ENCODE measurements at places on chromosomes 1 and 21.

DNA sequence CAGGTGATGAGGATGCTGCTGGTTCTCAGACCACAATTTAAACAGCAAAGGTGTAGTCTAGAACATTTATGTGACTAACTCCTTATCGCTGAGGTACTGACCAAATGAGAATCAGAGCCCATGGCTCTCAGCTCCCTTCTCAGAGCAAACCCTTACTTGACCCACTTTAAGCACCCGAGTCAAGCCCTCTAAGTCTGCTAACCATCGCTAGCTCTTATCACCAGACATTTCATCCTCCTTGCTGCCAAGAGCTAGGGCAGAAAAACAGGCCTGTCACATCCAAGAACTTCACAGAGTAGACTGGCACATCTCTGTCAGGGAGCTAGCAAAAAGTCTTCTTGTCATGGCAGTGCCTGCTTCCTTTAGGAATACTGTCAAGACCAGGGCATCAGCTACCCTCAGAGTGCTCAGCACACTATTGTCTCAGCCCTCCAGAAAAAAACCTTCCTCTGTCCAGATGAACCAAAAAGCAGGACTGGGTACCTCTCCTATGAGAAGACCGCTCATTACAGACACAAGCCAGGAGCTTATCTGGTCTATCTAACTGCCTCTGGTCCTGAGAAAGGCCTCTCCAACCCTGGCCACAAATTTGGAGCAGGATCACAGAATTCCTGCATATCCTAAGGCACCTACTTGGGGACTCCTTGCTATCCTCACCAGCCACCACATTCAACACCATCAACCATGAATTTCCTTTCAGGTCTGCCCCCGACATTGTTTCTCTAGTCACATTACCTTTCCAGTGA is 26.2 kb downstream of the ERI3 start:
- no peak for DNase-seq

GRCh38 chr1:9825093-9826074 is 1.6 kb upstream of the CLSTN1 start:
- DNase-seq = no peak

DNA sequence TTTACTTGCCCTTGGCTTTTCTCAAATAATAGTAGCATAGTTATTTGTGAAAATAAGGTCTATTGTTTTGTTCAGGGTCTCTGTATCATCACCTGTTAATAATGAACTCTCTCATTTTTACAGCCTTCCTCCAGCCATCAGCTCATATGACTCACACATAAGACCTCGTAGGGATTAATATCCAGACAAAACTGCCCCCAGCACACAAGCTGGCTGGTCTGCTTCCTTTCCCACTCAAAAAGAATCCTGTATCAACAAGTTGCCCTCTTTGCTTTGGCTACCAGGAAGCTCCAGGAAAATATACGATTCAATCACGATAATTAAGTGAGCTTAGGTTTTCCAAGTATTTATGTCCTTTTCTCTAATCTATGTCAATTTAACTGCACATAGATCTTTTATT is 119.2 kb downstream of the DMRTB1 start:
- no peak for DNase-seq

- DNase-seq = no peak
These were observed 2.1 kb downstream of the SIPA1L2 start for GRCh38 chr1:232627645-232628334.

- DNase-seq = no peak
These were observed 187.6 kb upstream of the NRIP1 start for GRCh38 chr21:15252431-15252830.

DNA sequence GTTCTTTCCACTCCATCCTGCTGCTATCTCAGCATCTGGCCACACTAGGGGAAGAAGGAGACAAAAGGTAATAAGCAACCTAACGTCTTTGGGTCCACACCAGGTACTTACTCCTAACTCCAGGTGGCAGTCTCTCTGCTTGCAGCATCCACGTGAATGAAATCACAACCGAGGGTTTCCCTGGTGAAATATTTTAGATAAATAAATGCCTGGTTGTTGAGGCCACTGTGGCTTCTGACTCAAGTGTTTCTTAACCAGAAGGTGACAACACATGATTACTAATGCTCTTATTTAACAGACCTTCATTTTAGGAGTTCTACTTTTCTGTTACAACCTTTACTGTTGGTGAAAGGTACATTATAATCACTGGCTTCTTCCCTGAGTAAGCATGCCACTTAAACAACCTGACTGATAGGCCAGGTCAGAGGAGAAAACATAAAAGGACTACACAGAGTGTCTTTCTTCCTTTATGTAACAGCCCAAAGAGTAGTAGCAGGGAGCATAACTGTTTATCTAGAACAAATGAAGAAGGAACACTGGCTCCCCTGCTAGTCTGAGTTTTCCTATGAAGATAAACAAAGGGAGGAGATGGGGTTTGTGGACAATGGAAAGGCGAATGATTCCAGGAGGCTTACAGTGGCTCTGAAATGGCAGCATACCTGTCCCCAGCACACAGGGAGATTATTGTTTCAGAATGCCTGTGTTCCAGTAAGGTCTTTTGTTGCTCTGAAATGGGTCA is 59.9 kb downstream of the SYT6 start:
- no peak for DNase-seq

DNA sequence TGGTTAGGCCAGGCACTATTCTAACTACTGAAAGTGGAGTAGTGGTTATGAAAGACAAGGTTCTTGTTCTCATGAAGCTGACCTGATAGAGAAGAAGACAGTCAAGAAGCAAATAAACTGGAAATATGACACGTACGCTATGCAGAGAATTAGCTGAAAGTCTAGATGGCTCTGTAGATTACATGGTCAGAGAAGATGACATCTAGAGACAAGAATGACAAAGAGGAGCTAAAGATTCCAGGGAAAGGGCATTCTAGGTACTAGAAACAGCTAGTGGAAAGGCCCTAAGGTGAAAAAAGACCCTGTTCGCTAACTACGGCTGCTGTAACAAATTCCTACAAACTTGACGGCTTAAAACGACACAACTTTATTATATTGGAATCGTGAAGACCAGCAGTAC is 68.0 kb upstream of the NRIP1 start:
- DNase-seq = no peak

DNA sequence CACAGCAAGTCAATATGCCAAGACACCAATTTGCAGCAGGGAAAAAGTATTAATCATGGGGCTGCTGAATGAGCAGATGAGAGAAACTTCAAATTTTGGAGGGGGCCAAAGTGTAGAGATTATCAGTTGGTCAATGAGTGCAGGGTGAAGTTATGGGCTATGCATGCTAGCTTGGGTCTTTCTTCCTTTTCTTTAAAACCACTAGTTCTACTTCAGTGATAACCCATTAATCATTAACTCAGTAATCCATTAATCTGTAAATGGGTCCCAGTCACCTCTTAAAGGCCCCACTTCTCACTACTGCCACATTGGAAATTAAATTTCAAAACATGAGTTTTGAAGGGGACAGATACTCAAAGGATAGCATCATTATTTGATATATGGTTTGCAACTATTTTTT is 688.6 kb upstream of the ADGRL4 start:
- DNase-seq = no peak

DNA sequence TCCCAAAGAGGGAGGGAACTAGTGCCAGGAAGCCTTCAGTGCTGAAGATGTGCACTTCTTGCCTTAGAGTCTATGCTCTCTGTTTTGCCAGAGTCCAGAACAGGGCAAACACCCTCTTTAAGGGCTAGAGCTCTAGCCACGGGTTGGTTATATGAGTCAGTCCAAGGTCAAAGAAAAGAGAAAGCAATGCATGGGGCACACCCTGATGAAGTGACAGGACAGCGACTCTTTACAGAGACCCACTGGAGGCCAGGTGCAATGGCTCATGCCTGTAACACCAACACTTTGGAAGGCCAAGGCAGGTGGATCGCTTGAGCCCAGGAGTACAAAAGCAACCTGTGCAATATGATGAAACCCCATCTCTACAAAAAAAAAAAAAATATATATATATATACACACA is 86.1 kb downstream of the TGFBR3 start:
- DNase-seq = no peak

DNA sequence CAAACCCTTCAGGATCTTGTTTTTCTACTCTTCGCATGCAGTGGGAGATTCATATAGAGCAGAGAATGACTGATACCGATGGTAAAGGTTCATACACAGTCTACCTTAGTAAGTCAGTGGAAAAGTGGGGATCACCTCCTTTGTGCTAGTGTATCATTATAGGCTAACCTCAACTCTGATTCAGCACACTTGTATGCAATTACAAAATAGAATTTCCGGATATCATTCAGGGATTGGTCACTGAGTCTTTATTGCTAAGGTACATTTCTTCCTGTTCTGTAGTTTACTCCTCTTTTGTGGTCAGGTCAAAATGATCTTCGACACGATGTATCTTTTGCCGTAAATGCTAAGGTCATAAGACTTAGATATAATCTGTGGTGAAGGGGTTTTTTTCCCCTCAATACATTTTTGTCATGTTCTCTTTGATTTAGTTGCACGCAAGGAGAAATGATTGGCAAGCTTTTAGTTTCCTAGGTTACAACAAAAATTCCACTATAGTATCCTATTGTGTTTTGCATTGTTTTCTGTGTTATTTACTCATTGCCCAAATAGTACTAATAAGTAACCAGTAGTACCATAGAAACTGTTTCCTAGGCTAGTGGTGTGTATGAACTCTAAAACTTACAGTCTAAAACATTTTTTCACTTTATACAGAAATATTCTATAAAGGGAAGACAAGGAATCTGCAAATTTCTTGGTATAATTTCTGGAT is 35.7 kb upstream of the PLA2G4A start:
- no peak for DNase-seq

- no peak for DNase-seq
These were observed 15.0 kb downstream of the FMO5 start for GRCh38 chr1:147209825-147210821.

- no peak for DNase-seq
These were observed 56.8 kb downstream of the SLC66A1 start for GRCh38 chr1:19368964-19369363.

DNA sequence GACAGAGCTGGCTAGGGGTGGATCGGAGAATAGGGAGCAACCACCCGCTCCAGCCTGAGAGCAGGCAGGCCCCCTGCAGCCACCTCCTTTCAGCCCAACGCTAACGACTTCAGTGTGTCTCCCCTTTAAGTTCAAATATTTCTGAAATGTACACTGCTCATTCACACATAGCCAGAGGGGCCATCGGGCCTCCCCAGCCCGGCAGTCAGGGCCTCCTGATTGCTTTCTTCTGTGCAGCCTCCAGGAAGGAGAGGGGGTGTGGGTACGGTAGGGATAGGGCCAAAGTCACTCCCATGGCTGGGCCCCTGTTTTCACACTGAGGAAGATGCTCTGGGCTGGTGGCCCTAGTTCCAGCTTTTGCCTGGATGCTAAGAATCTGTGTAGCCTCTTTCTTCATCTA is 64.8 kb downstream of the EPHB2 start:
- DNase-seq = no peak

DNA sequence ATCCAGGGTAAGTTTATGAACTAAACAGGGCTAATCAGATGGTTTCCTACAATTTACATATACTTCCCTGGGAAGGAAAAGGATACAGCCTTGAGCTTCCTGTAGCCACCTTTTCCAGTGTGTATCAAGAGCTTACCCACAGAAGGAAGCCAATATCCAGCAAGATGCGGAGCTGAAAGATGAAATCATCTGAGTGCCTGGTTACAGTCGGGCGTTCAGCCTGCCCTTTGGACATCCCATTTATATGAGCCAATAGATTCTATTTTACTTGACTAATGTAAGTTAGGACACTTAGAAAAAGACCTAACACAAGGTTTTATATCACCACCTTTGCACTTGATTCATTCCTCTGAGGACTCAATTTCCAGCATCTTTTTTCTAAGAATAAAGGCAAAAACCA is 108.2 kb downstream of the UCHL5 start:
- no peak for DNase-seq

- peak; percentile 68 for DNase-seq
These were observed 20.7 kb upstream of the ABCB10 start for GRCh38 chr1:229579059-229579673.

GRCh38 chr1:234602334-234603220 is 7.4 kb downstream of the IRF2BP2 start:
- no peak for DNase-seq

DNA sequence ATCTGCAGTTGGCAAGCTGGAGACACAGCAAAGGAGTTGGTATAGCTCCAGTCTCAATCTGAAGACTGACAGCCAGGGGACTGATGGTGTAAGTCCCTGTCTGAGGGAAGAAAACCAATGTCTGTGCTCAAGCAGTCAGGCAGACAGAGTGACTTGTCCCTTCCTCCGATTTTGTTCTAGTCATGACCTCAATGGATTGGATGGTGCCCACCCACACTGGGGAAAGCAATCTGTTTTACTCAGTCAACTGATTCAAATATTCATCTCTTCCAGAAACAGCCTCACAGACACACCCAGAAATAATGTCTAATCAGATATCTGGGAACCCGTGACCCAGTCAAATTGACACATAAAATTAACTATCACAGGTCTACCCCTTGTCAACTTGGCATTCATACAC is 11.9 kb upstream of the MRPL39 start:
- DNase-seq = no peak

DNA sequence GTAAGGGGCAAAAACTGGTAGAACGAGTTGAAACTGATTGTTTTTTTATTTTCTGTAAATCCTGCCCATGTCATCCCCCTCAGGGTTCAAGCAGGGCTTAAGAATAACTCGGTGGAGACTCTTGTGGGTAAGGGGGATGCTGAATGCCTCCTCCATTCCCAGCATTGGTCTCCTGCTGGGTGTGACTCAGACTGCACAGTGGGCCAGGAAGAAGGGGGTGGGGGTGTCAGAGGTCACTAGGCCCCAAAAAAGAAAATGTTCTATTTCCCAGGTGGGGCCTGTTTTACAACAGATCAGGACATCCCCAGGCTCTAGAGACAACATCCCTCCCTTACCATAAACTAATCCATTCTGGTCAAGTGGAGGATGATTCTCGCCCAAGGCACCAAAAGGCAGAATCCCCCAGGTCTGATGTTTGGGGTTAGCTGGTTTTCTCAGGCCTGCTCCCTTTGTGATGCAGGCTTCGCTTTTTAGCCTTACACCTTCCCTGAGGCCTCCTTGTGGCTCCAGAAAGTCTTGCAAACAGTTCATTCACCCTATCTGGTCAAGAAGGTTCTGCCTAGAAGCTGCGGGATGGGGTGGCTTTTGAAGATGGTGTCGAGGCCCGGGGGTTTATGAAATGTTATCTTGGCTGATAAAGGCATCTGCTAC is 10.7 kb upstream of the GRHL3 start:
- DNase-seq = no peak

- no peak for DNase-seq
These were observed 16.8 kb downstream of the HOOK1 start for GRCh38 chr1:59831529-59831928.

DNA sequence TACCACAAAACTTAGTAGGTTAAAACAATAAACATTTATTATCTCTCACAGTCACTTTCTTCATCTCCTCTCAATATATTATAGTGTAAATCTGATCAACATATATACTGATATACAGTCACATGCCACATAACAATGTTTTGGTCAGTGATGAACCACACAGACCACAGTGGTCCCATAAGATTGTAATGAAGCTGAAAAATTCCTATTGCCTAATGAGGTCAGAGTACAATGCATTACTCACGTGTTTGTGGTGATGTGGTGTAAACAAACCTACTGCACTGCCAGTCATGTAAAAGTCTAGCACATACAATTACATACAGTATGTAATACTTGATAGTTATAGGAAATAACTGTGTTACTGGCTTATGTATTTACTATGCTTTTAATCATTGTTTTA is 30.1 kb downstream of the OLFML3 start:
- no peak for DNase-seq
